ENCODE measurements at places on chromosomes 13 and 19. TPM values are rescaled to one million over a fixed set of nuclear protein-coding genes. Genes with fewer than 3 reads are reported as not detected.

GPR12 gene
- 0.26 TPM for total RNA-seq

SELENOV gene
- total RNA-seq, result not detected

C19orf81 gene
- total RNA-seq, result not detected

FAAP24 gene
- 0.69 TPM for total RNA-seq

ZNF575 gene
- 0.97 TPM for total RNA-seq

NLRP7 gene
- total RNA-seq, result not detected

RFPL4A gene
- not detected for total RNA-seq

ZGLP1 gene
- 1.2 TPM for total RNA-seq

IL11 gene
- total RNA-seq, result 0.34 TPM

CLEC11A gene
- 10.9 TPM for total RNA-seq

Data from esophagus muscularis mucosa (tissue), 4 donors.